ENCODE measurements at places on chromosomes 11 and 22.

DNA sequence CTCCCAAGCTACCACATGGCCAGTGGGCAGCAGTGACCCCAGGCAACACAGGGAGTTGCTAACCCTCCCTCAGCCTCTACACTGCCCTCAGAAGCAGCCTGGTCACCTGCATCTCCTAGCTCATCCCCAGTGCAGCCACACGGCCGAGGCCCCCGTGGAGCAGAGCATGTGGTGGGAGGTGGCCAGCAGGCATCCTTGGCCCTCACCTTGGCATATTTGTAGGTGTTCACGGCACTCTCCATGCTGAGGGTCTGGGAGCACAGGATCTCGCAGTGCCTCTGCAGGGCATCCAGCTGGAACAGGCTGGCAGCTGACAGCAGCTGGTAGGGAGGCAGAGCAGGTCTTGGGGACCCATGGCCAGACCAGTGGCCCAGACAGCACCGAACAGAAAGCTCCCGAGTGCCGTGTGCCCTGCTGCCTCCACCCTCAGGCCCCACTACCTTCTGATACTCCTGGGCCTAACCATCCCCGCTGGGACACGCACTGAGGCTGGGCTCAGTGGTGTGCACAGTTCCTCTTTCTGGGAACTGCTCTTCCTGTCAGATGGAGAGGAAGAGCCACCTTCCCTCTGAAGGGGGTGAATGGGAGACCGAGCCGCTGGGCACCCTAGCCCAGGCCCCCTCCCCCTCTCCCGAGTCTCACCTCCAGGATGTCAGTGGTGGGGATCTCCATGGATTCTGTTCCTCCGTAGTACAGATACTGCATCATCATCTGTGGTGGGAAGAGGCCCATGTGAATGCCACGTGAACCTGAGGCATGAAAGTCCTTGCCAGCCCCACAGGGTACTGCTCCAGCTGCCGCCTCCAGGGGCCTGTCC, 48.8 kb downstream of the NAT10 start:
- DNase-seq: no peak

- DNase-seq: no peak
Measured at GRCh38 chr11:64231546-64231945, 1.2 kb downstream of the DNAJC4 start.

DNA sequence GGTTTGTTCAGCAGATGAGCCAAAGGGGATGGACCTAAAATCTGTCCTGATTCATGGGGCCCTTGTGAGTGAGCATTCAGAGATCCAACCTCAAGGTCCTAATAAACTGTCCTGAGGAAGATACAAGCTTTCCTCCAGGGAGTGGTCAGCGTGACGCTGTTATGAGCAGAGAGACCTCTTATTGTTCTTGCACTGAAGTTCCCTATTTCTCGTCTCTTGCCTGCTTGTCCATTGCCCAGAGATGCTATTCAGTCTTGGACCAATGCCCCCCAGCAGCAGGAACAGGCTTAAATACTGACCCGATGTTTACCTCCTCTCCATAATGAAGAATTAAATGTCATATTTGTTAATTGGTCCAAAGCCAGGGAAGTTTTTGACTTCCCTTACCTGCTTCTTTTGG, 225.2 kb upstream of the PGR start:
- no peak for DNase-seq

- DNase-seq: no peak
Measured at GRCh38 chr22:38074181-38075104, 9.5 kb downstream of the SLC16A8 start.

DNA sequence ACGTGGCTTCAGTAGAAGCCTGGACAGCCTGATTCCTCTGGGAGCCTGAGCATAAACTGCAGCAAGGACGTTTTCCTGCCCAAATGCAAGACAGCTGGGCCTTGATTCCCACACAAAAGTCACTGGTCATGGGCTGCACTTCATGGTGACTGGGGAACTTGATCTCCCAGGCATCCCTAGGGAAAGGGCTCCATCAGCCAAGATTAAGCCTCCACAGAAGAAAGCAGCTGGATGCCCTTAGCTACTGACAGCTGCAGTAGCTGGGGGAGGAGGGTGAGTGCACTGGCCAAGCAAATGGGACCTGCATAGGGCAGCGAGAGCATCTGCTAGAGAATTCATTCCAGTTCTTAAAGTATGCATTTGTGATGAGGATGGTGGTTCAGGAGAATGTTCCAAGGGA, 267.4 kb upstream of the ISX start:
- DNase-seq: no peak

DNA sequence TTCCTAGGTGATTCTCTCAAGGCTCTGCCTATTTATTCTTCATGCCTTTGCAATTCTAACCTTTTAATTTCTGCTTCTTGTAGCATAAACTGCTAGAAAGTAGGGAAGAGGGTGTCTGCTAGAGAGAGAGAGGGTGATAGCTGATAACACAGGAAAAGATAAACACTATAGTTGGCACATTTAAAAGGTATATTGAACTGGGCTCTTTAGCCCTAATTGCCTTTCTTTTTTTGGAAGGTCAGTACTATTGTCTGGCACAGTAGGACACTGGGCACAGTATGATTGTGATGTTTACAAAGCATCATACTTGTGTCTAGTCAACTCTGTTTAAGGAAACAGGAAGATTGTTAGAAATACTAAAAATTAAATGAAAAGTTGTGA, 33.3 kb downstream of the TEAD1 start:
- DNase-seq: no peak

DNA sequence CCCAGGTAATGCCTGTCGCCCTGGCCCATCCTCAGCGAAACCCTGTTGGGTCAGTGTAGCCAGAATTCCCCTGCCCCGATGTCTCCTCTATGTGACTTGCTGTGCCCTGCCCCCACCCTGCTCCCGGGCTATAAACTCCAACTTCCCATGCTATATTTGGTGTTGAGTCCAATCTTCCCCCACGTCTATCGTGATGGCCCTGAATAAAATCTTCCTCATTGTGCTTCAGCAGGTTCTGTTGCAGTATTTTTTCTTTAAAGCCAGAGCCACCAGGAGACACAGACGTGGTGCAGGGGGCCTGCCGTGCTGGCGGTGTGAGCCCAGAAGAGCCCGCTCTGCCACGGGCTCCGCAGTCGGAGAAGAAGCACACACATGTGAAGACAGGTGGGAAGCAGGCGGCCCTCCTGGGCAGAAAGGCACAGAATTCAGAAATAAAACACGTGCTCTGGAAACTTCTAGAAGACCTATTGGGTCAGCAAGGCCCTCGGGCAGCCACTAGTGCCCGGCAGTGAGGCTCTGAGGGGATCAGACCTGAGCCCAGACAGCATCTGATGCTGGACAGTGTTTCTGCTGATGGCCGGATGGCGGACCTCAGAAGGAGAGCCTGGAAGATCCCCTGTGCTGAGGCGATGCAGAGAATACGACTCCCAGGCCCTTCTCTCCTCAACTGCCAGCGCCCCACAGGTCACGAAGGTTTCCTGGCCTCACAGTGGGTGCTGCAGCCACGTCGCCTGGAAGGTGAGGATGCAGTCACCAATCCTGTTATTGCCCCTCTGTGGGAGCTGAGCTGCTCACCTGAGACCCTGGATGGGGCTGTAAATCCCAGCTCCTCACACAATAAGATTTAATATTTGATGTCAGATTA, 501.9 kb downstream of the BRD1 start:
- no peak for DNase-seq

- DNase-seq: no peak
Measured at GRCh38 chr11:82082976-82083375, 650.7 kb downstream of the FAM181B start.

DNA sequence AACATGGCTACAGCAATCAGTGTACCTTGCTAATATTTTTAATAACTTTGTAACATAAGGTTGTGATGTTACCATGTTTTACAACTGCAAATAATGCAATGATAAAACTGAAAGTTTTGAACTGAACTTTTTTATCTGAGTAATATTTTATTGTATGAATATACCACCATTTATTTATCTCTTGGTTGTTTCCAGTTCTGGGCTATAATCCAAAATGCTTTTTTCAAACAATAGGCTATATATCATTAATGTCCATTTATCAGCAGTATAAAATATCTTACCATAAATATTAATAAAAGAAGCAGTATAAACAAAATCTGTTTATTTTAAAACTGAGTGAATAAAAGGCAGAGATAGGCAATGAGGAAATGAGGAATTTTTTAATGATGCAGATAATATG, 63.3 kb downstream of the SIK3 start:
- no peak for DNase-seq

- DNase-seq: no peak
Measured at GRCh38 chr11:124551987-124552386, 8.5 kb upstream of the OR8B12 start.

DNA sequence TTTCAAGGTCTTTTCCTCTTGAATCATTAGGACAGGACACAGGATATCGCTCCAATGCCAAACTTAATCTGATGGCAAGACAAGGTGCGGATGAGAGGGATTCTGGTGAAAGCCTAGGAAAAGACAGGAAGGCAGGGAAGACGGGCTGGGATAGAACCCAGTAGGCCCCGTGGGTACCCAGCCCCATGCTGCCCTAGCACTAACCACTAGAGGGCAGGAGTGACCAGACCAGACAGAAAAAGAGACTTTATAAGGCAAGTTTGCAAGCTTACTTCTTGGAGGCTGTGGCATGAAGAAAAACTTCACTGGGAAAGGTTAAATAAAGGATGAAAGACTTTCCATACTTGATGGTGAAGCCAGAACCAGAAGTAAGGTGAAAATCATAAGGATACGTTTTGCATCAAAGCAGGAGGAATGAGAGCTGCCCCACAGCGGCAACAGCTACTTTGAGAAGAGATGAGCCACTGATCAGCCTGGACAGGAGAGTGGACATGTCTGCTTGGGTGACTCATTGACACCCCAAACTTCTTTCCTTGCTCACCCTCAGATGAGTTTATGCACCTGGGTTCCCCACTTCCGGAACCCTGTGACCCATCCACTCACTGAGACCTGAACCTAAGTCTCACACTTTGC, 39.8 kb downstream of the SYN3 start:
- peak; percentile 1 for DNase-seq

- no peak for DNase-seq
Measured at GRCh38 chr22:27731621-27732020, 69.9 kb downstream of the MN1 start.

DNA sequence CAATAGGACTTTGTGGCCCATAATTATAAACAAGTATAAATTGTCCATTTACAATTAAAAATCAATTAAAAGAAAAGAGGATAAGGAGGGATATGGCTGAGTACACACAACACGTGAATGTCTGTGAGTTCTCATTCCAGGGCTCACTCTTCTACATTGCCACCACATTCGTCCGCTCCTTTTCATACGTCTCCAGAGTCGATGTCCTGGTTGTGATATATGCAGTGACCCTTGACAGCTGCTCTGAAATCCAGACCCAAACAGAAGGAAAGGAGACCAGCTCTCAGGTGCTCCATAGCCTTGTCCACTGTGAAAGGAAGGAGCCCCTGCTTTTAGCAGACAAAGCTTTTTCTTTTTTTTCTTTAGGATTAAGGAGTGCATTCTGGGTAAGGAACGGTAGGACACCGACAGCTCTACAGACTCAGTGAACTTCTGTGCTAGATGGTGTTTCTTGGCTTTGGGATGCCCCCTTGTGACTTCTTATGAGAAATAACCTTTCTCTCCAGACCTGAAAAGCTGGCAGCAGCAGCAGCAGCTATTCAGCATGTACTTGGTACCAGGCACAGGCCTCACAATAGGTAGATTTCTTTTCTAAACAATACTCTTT, 19.7 kb upstream of the DNAJB13 start:
- DNase-seq: peak; percentile 32

DNA sequence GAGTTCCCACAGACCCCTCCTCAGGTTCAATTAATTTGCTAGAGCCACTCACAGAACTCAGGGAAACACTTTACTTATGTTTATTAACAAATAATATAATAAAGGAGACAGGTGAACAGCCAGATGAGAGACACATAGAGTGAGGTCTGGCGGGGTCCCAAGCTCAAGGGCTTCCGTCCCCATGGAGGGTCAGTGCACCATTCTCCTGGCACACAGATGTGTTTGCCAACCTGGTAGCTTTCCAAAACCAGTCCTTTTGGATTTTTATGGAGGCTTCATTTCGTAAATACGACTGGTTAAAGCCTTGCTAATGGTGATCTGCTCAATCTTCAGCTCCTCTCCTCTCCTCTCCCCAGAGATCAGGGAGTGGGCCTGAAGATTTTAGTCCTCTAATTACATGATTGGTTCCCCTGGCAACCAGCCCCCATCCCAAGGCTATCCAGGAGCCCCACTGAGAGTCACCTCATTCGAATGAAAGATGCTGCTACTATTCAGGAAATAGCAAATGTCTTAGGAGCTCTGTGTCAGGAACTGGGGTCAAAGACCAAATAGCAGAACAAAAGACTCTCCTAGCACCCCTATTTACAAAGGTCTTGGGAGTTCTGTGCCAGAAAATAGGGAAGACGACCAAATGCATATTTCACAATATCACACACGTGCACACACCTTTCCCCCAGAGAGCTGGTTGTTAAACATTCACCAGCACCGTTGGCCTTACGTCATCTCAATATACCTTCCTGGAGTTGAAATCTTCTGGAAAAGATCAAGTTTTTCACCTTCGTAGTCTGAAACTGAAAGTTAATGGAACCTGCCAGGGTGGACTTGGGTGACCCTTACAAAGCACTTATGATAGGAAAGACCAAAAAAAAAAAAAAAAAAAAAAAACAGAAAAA, 23.8 kb upstream of the CAPRIN1 start:
- no peak for DNase-seq

- no peak for DNase-seq
Measured at GRCh38 chr22:29940526-29940925, 57.6 kb downstream of the MTMR3 start.

DNA sequence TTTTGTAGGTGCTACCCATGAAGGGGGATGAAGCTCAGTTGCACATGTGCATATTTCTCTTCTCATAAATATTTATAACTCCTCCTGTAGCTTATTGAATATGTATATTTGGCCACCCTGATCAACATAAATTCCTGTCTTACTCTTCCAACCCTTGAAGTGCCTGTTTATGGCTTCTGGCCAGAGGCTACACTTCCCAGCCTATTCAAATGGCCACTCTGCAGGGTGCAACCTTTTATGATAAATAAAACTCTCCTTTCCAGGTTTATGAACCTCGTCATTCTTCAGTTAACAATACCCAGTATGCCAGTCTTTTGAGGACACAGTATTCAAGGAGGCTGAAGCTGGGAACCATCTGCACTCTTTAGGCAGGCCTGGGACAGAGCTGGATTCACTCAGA, 2.6 kb upstream of the RTL6 start:
- DNase-seq: no peak

DNA sequence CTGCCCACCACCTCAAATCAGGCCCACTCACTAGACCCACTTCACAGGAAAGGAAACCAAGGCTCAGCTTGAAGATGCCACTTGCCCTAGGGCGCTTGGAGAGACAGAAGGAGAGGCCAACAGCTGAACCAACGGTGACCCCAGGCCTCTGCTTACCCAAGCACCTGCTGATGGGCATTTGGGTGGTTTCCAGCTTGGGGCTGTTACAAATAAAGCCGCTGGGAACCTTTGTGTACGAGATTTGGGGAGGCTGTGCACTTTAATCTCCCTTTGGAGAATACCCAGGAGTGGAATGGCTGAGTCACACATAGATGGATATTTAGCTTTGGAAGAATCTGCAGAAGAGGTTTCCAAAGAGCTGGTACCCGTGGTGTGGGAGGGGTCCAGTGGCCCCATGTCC, 50.9 kb upstream of the LINC01488 start:
- DNase-seq: no peak

Data from fibroblast of skin of left biceps (primary cell).